ENCODE measurements at places on chromosomes 13 and 19. TPM values are rescaled to one million over a fixed set of nuclear protein-coding genes. Genes with fewer than 3 reads are reported as not detected.

DNA sequence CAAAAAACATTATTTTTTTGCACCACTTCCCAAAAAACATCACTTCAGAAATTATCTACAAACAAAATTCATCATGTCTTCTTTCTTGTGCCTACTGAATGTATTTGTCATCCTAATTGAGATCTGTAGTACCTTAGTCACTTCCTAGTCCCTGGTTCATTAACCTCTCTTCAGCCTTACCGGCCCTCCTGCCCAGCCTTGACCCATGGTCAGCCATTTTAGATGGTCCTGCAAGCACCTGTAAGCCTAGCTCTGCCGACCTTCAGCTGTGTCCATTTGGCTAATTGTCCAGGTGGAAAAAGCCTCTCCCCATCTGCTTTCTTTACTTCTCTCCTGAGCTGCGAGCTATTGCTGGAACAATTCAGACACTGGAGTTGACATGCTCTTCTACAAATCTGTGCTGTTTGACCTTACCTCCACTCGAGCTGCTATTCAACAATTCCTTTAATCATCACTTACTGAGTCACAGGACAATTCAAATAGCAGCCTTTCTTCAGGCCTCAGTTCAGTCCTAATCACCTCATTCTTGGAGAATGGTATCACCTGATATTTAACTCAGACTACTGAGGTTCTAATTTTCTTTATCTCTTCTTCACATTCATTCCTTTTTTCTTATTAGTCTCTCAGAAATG, 882.5 kb downstream of the PCDH9 start:
- DNase-seq, result no peak

DNA sequence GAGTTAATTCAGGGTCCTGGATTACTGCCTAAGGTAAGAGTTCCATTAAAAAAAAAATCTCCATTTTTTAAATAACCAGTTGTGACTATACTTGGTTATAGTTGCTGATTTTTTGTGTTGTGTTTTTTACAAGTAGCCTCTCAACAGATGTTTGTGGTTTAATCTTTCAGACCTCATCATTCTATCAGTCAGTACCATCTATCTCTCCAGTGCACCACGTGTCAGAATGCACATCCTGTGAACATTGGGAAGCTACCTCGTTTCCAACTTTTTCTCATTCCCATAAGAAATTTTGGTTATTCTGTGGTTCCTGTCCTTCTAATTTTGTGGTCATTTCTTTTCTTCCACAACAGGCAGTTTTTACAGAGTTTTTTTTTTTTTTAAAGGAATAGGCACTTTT, 39.2 kb downstream of the WDFY2 start:
- DNase-seq, result no peak

GRCh38 chr13:63161219-63161618, 1745.6 kb upstream of the PCDH20 start:
- no peak for DNase-seq

SRRM5 gene
- polyA plus RNA-seq, result 0.79 TPM

DNA sequence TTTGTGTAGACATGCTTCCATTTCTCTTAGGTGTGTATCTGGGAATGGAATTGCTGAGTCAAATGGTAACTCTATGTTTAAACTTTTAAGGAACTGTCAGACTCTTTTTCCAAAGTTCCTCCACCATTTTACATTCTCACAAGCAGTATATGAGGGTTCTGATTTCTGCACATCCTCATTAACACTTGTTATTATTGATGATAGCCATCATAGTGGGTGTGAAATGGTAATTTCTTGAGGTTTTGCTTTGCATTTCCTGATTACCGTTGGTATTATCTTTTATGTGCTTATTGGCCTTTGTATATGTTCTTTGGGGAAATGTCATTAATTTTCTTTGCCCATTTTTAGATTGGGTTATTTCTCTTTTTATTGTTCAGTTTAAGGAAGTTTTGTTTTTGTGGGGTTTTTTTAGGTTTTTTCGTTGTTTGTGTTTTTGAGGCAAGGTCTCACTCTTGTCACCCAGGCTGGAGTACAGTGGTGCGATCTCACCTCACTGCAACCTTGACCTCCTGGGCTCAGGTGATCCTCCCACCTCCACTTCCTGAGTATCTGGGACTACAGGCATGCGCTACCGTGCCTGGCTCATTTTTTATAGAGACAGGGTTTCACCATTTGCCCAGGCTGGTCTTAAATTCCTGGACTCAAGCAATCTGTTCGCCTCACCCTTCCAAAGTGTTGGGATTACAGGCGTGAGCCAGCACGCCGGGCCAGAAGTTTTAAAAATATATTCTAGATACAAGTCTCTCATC, 34.3 kb downstream of the NAA16 start:
- no peak for DNase-seq

DNA sequence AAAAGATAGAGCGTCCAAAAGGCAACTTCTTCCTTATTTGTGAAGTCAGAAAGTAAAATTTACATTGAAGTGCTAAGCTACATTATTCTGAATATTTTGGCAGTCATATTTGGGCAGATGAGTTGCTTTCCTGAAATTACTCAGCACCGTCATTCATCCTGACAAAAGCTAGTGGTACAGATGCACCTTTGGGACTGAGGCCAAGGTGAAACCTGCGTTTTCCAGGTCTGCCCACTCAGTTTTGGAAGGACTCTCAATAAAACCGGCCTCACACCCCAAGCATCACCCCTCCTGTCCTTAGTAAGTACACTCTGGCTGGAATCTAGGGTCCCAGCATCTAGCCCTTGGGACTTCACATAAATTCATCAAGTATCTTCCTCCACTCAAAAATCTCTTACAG, 187.5 kb downstream of the TM9SF2 start:
- DNase-seq, result no peak

GRK1 gene
- not detected for polyA plus RNA-seq

DNA sequence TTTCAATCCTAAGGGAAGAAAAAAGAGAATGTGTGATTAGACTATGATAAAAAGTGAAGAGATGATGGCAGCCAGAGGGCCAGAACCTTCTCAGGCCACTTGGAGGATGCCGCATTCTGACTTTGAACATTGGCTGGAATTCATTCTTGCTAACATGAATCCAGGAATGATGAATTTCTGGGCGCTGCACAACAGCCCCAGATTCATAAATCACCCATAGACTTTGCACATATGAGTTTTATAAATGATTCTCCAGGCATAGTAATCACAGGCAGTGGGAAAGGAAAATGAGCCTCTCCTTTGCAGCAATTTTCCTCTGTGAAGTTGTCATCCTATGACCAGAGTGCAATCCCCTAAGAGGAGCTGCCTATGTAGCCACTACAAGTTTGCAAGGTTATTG, 555.4 kb downstream of the KCTD12 start:
- DNase-seq, result no peak

GRCh38 chr13:41587490-41587889, 130.1 kb downstream of the RGCC start:
- no peak for DNase-seq

DACT3 gene
- polyA plus RNA-seq, result 18.4 TPM

MPV17L2 gene
- polyA plus RNA-seq, result 22.4 TPM

PRR36 gene
- 5.4 TPM for polyA plus RNA-seq

DNA sequence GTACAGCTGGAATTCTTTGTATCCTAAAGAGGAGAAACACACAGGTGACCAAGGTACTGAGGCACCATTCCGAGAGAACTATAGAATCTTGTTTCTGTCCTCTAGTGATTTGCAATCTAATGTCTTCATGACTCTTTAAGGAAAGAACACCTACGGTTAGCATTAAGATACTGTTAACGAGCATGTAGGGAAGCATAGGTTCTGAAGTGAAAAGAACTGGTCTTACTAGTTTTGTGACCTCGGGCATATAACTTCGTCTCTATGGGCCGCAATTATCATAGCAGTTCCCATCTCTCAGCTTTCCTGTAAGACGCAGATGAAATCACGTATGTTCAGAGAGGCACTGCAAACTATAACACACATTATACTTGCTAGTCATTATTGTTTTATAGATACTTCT, 193.0 kb upstream of the NBEA start:
- DNase-seq, result no peak

IL17D gene
- polyA plus RNA-seq, result 12.3 TPM

GRCh38 chr13:110445183-110445582, 116.3 kb downstream of the RAB20 start:
- DNase-seq, result no peak

KLK12 gene
- 2.3 TPM for polyA plus RNA-seq

DNA sequence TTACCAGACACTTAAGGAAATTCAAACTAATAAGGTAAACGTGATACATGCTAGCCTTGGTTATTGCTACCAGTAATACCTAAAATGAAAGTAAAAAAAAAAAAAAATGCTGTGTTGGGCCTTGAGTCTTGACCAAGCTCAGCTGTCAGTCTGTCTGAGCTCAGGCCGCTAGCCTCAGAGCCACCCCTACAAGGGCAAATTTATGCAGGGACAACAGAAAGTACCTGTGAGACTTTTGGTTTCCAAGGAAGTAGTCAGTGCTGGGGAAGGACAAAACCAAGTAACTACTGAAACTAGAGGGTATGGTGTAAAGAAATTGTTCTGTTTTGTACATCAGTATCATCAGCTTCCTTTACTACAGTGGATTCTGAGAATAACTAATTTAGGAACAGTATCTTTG, 134.3 kb upstream of the SLITRK5 start:
- no peak for DNase-seq

DNA sequence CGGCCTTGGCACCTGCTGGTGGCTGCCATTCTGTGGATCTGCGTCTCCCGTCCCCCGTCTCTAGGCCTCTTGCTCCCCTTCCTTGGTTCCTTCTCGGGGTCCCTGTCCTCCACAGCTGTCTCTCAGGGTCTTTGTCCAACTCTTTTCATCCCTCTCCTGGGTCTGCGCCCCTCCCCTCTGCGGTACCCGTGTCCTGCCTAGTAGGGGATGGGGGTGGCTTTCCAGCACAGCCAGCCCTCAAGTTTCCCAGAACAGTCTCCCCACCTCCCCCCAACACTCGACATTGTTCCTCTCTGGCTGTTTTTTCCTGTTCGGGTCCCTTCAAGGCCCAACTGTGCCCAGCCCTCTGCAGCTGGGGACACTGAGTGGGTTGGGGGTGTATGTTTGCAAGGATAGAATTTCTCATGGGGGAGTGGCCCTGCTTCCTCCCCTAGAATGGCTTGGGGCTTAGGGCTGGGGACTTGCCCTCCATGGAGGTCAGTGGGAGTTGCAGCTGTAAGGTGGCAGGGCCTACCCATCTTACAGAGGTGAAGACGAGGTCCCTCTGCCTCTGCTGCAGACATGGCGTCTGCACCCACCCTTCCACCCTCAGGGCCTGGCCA, 762 bp upstream of the ADM5 start:
- DNase-seq, result no peak

ZNF575 gene
- 6.8 TPM for polyA plus RNA-seq

DNA sequence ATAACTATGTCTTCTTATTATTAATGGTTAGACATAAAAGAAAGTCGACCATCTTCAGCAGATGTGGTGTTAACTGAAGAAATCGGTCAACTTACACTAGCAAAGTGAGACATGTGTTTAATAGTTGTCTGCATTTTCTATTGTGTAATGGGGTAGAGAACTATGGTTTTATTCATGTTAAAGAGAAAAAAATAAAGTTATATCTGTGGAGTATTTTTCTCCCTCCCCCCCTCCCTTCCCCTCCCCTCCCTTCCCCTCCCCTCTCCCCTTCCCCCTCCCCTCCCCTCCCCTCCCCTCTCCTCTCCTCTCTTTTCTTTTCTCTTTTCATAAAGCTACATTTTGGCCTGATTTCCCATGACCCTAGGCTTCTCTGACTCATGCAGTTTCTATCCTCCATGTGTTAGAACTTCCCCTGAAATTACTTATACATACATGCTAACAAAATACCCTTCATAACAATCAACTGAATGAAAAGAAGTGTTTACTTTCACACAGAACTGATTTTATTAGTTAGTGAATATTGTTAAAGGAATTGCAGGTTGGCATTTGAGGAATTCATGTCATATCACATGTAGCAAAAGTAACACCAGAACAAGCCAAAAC, 1431.0 kb upstream of the ATXN8OS start:
- no peak for DNase-seq

DNA sequence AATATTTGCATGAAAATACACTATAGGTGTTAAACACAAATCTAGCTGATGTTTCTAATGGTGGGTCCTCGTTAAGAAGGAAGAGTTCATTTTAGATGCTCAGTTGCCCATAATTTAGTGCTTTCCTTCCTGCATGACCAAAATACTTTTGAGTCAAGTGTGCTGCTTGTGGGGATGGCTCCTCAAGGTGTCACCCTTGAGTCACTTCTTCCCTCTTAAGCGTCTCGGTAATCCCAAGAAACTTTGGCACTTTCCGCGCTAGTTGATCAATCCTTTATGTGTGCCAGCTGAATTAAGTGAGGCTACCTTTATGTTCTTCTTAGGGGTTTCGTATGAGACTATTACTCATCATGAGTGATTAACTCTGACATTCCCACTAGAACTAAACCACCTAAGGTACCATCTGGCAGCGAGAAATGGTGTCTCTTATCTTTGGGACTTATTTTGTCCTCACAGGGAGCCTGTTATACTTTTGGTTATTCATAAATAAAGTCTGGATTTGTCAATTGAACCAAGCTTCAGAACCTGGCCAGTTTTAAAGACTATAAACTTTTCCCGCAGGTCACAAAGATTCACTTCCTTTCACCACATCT, 106.8 kb downstream of the NHLRC3 start:
- DNase-seq, result peak; percentile 73

DNA sequence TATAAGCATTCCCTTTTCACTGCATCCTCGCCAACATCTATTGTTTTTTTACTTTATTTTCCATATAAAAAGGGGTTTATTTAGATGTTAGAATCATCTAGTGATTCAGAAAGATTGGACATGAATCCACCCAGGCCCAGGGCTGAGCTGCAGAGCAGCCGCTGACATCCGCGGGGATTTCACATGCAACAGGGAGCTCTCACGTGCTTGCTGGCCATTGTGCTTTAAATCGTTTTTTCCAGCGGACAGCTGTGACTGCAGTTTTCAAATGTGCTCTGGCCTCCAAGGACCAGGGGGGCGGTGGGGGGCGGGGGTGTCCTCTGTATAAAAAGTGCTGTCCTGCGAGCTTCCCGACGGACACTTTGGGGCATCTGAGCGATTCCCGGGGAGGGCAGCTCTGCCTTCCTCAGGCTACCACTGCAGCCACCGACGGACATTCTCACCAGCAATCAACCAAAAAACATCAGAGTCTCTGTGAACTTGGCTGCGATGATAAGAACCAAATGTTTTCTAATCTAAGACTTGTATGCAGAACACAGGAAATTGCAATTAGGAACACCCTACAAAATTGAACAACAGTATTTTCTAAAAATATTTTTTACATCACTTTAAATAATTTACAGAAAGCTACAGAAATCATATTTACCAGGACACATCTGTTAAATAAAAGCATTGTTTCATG, 12.6 kb downstream of the RB1 start:
- DNase-seq, result no peak

NLRP9 gene
- polyA plus RNA-seq, result not detected

DNA sequence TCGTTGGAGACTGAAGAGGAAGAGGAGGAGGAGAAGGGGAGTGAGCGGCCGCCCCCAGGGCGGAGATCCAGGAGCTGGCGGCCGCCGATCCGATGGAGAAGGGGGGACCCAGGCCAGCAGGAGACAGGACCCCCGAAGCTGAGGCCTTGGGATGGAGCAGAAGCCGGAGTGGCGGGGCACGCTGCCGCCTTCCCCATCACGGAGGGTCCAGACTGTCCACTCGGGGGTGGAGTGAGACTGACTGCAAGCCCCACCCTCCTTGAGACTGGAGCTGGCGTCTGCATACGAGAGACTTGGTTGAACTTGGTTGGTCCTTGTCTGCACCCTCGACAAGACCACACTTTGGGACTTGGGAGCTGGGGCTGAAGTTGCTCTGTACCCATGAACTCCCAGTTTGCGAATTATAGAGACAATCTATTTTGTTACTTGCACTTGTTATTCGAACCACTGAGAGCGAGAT, 1.8 kb downstream of the GADD45B start:
- peak; percentile 29 for DNase-seq

ZNF616 gene
- 7.8 TPM for polyA plus RNA-seq

ZNF780A gene
- polyA plus RNA-seq, result 6.0 TPM

RFPL4A gene
- not detected for polyA plus RNA-seq

MAST1 gene
- polyA plus RNA-seq, result 0.22 TPM

- DNase-seq, result no peak
These were observed 27.0 kb downstream of the TMEM161A start for GRCh38 chr19:19111136-19111835.
